ENCODE measurements at places on chromosomes 1 and 21.
A peak's percentile ranks its signal among the peaks of the same experiment; 100 is the strongest.

- no peak for DNase-seq
These were observed 1.2 kb upstream of the ADPRS start for GRCh38 chr1:36087233-36088123.

DNA sequence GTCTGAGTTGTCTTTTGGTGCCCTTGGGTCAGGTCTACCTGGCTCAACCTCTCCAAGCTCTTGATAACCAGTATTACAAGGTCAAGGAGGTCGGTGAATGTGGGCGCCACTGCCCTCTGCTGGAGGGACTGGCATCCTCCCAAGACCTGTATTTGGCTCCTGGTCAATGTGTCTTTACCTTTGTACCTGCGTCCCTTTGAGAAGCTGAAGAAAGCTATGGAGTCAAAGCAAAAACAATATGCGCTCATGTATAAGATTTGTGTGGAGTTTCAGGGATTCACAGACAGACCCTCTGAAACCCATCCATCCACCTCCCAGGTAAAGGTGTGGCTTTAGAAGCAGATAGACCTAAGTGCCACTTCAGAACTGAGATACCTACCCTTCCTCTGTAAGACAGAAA lies 61.8 kb upstream of the NBL1 start:
- DNase-seq = peak; percentile 55

GRCh38 chr21:45670731-45671130 lies 27.2 kb downstream of the PCBP3 start:
- DNase-seq = no peak

- no peak for DNase-seq
These were observed 5.2 kb downstream of the BCAR3 start for GRCh38 chr1:93676427-93676826.

GRCh38 chr1:68675336-68675735 lies 178.5 kb upstream of the DEPDC1 start:
- DNase-seq = no peak

GRCh38 chr1:203556047-203556851 lies 62.3 kb downstream of the OPTC start:
- no peak for DNase-seq

GRCh38 chr21:41562101-41563000 lies 54.4 kb upstream of the TMPRSS2 start:
- DNase-seq = no peak

DNA sequence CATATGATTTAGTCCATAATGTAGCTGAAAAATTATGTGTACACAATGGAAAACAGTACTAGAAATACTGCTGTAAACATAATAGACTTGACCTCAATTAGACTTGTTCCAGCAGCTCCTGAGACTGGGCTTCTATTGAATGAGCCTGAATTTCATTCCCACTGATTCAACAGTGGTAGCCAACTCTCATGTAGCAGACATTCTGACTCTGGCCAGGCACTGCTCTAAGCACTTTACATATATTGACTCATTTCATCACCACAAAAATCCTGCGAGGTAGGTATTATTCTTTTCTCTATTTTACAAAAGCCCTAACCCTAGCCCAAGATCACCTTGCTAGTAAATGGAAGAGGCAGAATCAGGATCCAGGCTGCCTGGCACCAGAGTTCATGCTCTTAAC lies 12.8 kb upstream of the CTSS start:
- no peak for DNase-seq

GRCh38 chr1:172882791-172883386 lies 167.9 kb downstream of the TNFSF18 start:
- DNase-seq = no peak

DNA sequence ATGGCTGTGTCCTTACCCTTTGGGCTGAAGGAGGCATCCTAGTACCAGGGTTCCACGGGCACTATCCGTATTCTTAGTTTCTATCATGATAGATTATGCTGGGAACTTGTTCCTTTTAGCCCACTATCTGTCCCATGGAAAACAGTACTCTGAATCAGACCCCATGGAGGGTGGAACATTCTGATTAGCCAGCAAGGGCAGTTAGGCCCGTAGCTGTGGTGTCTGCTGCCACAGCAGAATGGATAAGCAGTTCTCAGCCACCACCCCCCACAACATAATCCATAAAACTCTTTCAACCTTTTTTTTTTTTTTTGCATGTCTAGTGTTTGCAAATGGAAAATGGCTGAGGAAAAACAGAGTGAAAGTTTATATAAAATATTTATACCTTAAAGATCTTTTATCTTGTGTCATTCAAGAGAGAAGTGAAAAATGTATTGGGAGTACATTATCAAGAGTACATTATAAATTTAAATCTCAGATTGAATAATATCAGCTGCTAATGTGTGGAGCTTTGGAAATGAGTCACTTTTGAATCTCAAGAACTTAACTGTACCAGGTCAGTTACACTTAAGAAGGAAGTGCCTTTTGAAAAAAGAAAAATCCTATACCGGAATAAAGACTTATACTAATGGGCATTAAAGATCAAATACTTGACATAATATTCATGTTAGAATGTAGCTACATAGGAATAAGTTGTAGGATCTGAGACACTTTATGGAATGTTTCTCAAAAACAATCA lies 80.3 kb downstream of the NFIA start:
- DNase-seq = no peak

GRCh38 chr1:118334506-118334905 lies 149.5 kb upstream of the SPAG17 start:
- DNase-seq = no peak

DNA sequence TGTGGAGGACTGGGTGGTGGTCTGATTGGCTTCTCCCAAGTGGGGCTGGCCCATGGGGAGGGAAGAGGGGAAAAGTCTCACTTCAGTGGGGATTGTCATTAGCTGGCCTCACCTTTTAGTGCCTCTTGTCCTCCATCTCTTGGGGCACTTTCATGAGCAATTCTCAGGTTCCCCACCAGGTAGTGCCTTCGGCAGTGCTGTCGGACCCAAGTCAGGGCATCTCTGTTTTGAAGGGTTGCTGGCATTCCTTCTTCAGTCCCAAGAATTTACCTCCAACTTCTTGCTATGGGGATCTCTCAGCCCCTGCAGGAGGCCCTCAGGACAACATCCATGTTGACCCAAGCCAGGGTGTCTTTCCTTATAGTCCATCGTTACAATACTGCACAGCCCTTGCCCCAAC lies 54.7 kb upstream of the F3 start:
- DNase-seq = no peak
